Esophagus squamous epithelium (tissue), 5 donors: ENCODE measurements at places on chromosomes 7 and 10.

DNA sequence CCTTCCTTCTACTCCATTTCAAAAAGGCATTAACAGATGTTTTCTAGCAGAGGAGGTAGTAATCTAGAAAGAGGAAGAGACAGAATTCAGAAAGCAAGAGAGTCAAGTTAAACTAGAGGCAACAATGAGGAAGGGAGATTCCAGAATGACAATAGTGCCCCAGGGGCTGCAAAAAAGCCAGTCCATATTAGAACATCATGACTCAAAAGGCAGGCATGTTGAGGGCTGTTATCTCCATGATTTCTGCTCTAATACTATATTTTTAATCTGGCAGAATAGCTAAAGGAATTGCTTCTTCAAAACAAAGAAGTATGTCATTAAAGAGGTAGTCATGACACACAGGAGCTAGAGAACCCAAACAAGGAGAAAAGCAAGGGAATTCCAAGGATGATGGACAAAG is 599.6 kb downstream of the INHBA start:
- DNase-seq = no peak

- no peak for DNase-seq
Measured at GRCh38 chr10:113846036-113846435, 7.8 kb downstream of the DCLRE1A start.

- DNase-seq = no peak
Measured at GRCh38 chr7:130476297-130477150, 15.4 kb upstream of the MEST start.

- no peak for DNase-seq
Measured at GRCh38 chr7:83873459-83873858, 224.5 kb upstream of the SEMA3E start.

- no peak for DNase-seq
Measured at GRCh38 chr7:131554880-131555516, 1.4 kb downstream of the PODXL start.

DNA sequence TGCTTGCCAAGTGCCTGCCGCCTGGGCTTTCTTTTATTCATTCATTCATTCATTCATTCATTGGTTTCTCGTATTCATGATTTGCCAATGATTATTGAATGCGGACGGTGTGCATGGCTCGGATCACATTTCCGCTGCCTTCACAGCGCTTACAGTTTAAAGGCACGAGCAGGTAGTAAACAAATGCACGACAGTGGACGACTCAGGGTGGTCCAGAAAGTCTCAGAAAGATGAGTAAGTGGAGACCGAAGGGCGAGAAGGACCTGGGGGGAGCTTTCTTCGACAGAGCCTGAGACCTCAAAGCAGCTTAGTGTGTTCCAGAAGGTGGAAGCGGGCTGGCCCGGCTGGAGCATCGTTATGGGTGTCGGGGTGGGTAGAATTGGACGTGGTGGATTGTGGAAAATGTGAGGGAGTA is 506 bp downstream of the MCM10 start:
- DNase-seq = no peak

DNA sequence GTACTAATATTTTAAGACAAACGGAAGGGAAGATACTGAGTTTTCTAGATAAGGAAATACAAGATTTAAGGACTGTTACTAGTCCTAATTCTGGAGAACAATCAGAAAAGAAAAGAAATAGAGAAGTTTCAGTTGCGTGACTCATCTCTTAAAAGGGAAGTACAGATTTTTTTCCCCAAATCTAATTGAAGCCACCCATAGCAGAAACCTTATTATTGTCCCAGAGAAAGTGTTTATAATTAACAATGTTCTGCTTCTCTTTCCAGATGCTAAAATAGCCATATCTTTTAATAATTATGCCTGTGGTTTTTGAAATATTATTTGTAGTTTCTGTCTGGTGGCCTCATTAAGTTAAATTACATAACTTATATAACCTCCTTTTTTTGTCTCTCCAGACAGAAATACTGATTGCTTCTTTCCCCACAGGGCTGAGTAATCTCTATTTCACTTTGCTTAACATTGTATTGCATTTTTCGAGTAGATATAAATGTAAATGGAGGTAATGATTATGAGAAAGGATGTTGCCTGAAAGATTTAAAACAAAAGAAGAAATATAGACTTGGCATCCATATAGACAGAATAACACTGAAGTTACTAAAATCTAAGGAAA is 240.7 kb upstream of the MBL2 start:
- no peak for DNase-seq

DNA sequence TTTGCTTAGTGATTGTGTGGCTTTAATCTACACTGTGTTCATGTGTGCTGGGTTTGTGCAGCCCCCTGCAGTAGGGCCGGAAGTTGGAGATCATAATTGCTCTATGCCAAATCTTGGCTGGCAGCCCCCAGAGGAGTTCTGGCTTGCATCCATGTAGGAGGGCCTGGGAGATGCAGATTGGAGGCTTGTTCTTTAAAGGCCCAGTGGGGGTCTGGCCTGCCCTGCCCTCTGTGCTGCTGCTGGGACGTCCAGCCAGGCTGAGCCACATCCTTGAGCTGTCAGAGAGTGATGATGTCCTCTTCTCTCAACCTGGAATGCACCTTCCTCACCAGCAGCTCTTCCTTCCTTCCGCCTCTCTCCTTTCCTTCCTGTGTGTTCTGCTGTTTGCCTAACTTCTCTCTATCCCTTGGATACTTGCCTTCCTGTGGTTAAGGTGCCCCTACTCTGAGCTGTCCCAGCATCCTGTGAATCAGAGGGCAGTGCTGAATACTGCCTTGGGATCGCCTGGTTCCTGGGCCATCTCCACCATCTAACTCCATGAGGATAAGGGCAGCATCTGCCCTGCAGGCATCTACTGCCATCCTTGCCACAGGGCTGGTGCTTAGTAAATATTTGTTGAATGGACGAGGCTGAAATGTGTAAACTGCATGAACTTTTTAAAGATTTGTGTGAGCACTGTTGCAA is 30.2 kb downstream of the DOCK1 start:
- DNase-seq = no peak

GRCh38 chr7:135898226-135898625 is 78.9 kb downstream of the MTPN start:
- no peak for DNase-seq

DNA sequence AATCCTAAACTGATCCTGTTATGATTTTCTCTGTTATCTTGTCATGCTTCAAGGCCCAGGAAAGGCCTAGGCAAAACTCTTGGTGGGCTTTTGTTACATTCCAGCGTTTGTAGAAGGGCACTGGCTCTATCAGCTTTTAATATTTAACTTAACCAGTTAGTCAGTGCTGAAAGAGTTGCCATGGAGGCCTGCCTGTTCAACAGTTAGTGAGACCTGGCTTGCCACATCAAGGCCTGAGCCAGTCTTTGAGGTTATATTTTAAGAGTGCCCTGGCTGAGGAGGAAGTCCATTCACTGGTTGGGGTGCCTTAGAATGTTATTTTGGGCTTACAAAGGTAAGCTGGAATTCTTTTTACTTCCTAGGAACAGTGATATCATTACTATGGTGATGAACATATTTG is 144.1 kb upstream of the NRG3 start:
- no peak for DNase-seq

DNA sequence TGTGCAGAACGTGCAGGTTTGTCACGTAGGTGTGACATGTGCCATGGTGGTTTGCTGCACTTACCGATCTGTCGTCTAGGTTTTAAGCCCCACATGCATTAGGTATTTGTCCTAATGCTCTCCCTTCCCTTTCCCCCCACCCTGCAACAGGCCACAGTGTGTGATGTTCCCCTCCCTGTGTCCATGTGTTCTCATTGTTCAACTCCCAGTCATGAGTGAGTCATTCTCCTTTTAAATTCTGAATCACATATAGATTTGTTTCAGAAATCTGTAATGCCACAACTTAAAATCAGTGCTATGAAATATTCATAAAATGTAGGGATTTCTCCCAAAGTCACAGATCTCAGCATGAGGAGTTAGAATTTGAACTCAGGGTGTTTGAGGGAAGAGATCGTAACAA is 552.5 kb upstream of the MBL2 start:
- no peak for DNase-seq

- no peak for DNase-seq
Measured at GRCh38 chr7:35736725-35737124, 41.8 kb upstream of the HERPUD2 start.

- DNase-seq = no peak
Measured at GRCh38 chr10:49690698-49691356, 11.4 kb downstream of the C10orf53 start.
